ENCODE measurements at places on chromosomes 11 and 22.

GRCh38 chr11:128471138-128471661 lies 116.2 kb downstream of the ETS1 start:
- no peak for DNase-seq

DNA sequence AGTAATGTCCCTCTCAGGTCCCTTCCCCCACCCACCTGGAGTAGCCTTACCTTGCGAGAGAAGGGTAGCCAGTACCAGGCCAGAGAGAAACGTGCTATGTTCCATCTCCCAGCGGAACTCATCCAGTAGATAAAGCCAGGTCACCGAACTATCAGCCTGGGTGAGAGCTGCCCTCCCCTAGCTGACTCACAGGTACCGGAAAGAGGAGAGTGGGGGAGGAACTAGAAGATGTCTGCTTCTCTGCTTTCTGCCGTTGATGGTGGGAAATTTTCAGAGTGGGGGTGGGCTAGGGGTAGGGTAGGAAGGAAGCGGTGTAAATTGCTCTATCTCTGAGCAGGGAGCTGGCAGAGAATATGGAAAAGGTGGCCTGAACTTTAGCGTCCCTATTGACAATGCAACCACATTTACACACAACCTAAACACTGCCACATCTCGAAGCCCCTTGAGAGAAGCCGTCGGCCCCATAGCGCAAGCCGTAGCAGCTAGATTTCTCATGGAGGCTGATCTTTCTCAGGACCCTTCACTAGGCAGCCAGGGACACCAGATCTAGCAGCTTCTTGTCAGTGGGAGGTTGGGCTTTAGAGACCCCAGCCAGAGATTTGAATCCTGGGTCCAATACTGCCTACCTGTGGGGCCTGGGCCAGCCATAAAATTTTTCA lies at the start of gene CD3D:
Gene CD3D (minus strand): TSS at position 203 of the 659 bp plus-strand sequence. CDS start 98 bp downstream, at position 105.
- DNase-seq = peak; percentile 18

DNA sequence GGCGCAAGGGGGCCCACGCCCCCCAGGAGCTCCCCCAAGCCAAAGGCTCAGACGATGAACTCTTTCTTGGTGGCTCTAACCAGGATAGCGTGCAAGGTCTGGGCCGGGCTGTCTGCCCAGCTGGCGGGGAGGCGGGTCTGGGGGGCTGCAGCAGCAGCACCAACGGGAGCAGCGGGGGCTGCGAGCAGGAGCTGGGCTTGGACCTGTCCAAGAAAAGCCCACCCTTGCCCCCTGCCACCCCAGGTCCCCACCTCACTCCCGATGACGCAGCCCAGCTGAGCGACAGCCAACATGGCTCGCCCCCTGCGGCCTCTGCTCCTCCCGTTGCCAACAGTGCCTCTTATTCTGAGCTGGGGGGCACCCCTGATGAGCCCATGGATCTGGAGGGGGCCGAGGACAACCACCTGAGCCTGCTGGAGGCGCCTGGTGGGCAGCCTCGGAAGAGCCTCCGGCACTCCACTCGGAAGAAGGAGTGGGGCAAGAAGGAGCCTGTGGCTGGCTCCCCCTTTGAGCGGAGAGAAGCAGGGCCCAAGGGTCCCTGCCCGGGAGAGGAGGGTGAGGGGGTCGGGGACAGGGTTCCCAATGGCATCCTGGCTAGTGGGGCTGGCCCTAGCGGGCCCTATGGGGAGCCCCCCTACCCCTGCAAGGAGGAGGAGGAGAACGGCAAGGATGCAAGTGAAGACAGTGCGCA lies 21.6 kb upstream of the TMEM191C start:
- no peak for DNase-seq

- no peak for DNase-seq
Measured at GRCh38 chr22:20138417-20138738, 6.8 kb downstream of the ZDHHC8 start.

GRCh38 chr11:69080257-69080995 lies 31.7 kb downstream of the TPCN2 start:
- peak; percentile 70 for DNase-seq

- no peak for DNase-seq
Measured at GRCh38 chr22:22689621-22690345, 45.4 kb downstream of the GGTLC2 start.

GRCh38 chr11:20021212-20021611 lies 139.1 kb downstream of the DBX1 start:
- DNase-seq = no peak

DNA sequence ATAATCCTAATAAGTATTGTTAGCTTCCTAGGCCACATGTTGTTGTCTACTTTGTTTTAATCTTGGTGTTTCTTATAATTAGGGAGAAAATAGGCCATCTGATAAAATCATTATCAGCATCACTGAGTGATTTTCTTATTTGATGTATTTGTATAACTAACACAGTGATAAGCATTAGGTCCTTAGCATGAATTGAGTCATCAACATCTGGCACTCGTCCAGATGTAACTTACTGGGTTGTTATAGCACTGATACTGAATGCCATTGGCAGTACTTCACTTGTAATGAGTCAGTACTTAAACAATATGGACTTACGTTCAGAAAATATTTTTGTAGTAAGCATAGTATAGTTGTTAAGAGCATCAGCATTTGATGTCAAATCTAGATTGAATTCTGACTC lies 16.2 kb downstream of the API5 start:
- DNase-seq = peak; percentile 85

GRCh38 chr11:129992161-129992944 lies 10.3 kb downstream of the PRDM10 start:
- DNase-seq = peak; percentile 63

GRCh38 chr22:17410576-17410975 lies 41.3 kb downstream of the CECR2 start:
- no peak for DNase-seq

GRCh38 chr22:23774922-23775436 lies 2.3 kb downstream of the MMP11 start:
- DNase-seq = peak; percentile 21

DNA sequence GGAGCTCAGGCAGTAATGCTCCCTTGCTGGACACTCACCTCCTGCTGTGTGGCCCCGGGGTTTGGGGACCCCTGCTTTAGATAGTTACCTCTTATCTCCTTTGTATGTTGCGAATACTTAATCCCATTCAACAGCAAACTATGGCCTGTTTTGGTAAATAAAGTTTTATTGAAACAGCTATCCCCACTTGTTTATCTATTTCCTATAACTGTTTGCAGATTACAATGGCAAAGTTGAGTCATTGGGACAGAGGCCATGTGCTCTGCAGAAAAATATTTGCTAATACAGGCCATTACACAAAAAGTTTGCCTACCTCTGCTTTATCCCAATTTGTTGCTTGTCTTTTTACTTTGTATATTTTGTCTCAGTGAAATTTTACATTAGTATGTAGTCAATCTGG lies 68.4 kb downstream of the CACNA1I start:
- no peak for DNase-seq

DNA sequence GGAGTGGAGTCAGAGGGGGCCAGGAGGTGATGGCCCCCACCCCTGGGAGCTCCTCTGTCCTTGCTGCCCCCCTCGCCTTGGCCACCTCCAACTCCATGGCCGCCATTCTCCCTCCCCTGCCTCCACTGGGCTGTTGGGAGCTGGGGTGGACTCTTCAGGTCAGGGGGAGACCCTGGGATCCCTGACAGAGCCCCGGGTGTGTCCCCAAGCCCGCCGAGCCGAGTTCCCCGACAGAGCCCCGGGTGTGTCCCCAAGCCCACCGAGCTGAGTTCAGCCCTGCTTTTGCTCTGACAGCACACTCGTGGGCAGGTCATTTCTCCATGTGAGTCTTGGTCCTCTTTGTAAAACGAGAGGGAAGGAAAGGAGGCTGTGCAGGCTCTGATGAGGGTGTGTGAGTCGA lies 13.2 kb upstream of the PARVG start:
- no peak for DNase-seq

DNA sequence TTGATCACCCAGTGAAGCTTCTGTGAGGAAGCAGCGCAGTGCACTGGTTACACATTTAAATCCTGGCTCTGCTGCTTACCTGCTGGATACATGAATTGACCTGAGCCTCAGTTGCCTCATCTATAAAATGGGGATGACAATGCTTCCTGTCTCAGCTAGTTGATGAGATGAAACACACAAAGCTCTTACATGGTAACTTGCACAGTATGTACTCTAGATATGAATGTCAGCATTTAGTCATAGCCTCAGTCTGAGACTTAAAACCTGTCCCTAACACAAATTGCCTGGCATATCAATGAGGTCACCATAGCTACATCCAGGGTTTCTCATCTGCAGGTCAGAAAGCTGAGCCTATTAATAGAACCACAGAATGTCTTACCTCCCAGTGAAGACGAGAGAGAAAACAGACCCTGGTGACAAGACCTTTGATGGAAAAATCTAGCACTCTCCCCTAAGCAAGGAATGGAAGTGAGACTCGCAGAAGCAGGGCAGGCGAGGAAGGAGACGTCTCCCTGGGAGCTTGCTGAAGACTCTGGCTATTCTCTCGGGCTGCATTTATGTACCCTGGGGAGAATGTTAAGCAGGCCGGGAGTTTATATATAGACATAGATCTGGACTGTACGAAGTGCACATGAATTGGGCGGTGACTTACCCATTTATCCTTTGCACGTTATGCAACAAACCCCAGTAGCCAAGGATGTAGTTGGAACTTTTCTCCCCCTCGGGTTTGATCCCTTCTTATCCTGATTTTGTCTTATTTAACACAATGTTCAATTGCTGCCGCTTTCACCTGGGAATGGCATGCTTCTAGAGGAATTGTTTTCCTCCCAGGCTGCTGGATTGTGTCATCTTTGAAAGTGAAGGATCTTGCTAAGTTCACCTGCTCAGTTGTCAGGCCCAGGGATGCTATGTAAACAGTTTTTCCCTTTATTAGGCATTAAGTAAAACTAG lies 18.0 kb downstream of the SDHAF2 start:
- no peak for DNase-seq

DNA sequence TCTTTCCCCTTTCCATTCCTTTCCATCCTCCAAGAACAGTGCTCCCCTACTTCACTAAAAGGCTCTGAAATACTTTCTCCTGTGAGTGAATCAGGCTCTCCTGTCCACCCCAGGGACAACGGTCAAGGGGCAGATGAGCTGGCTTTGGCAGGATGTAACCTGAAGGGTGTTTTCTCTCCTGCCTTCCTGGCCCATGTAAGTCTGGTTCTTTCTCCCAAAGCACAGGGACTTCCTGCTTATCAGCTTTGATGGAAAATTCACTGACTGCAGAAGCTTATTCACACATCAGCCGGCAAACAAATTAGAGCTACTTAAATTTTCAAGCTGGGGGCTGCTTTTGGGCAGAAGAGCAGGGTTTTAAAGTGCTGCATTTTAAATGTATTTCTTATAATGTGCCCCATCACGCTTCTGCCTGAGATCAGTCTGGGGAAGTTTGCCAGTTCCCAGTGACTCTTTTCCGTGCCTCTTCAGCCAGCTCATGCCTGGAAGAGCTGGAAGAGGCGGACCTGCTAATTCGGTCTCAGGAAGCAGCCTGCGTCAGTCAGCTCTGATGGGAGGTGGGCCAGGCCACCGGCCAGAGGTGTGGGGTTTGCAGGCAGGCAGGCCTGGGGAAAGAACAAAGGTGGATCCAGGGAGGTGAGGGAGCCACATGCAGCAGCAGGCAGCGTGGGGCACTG lies 140.4 kb upstream of the TBCEL start:
- DNase-seq = no peak

- DNase-seq = no peak
Measured at GRCh38 chr11:128723531-128723930, 29.7 kb downstream of the FLI1 start.

DNA sequence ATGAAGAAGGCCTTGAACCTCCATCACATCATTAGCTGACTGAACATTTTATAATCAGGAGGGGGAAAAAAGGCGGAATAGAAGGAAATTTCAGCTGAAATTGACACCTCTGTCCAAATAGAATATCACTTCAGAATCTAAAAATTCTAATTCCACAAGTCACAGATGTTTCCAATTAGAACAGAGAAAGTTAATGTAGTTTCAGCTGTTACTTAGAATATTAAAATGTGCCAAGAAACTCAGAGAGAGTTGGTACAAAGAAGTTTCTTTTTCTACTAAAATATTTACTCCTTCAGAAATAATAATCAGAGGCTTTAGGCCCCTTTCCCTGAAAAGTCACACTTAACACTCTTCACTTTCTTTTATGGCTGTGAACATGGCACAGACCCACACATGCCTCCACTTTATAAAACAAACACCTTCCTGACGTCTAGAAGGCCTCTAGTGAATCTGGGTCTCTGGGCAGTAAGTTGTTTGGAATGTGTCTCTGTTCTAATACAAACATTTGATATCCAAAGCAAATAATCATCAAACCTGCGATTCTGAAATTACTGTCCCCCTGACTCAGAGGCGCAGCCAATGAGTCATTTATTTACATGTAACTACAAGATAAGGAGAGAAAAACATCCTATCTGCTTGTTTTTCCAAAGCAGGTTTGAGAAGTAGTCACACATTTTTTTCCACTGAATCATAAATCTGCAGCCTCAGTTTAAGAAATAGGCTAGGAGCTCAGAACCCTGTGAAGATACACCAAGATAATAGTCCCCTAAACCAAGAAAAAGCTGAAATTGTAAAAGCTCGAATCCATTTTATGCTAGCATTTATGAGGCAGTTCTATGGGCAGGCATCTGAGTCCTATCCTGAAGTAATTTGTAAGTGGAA lies 148.4 kb downstream of the ME3 start:
- peak; percentile 96 for DNase-seq

DNA sequence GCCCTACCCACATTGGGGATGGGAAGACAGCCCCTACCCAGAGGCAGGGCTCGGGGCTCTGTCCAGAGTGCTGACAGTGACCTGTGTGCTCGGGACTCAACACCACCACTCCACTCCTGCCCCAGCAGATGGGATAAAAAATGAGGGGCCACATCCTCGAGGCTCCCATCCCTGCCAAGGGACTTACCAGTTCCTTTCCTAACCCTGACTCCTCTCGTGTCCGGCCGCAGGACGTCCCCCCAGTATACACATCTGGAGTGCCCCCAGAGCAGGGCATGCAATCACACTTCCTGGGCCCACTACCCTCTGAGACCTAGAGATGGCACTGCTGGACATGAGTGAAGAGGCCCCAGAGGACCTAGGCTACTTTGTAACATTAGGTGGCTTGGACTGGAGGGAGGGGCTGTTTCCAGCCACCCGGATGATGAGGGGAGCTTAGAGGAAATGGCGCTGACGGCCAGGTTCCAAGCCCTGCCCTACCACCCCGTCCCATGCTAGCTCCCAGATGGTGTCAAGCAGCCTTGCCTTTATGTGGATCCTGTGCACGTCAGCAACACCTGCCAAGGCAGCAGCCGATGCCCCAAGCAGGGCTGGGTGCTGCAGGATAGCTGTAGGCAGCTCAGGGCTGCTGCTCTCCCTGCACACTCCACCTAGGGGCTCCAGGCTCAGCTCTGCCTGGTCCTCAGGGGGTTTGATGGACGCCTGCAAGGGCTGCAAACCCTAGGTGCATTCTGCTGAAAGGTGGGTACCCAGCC lies 86.6 kb downstream of the DGCR2 start:
- DNase-seq = no peak

- DNase-seq = peak; percentile 31
Measured at GRCh38 chr11:119721129-119722120, 7.6 kb downstream of the NECTIN1 start.

- DNase-seq = peak; percentile 16
Measured at GRCh38 chr11:122741613-122742300, 86.2 kb downstream of the UBASH3B start.

DNA sequence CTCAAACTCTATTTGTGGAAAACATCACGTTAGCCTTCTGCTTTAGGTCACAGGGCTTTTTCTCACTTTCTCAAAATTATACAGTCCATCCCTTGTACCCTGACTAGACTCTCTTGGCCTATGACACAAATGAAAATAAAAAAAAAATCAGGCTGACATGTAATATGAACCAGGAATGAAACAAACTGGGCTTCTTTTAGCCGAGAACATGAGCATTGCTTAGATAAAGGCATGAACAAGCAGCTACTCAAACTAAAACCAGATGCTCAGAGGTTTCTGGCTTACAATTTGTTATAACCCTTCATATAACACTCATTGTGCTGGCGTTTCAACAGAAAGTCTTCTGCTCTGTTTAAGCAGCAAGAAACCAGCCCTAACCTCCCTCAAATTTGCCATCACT lies 265.5 kb upstream of the NARS2 start:
- DNase-seq = no peak
